ENCODE measurements at places on chromosomes 7 and 10.
A peak's percentile ranks its signal among the peaks of the same experiment; 100 is the strongest.

GRCh38 chr10:114306116-114306973 is 67.3 kb downstream of the VWA2 start:
- DNase-seq = peak; percentile 95

DNA sequence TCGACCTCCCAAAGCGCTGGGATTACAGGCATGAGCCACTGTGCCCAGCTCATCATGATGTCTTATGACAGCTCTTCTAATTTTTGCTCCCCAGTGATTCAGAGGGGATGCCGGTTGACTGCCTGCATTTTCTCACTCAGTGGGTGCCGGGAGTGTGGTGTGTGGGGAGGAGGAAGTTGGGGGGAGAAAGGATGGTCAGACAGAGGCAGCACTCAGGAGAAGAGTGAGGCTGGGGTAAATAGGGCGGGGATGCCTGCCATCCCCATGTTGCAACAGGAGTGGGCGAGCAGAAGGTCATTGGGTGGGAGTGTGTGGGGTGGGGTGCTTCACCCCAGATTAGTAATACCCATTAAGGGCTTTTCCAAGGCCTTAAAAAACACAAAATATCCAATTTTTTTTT is 3.5 kb upstream of the CCL24 start:
- DNase-seq = no peak

GRCh38 chr7:51430480-51431086 is 114.0 kb upstream of the COBL start:
- DNase-seq = peak; percentile 68

DNA sequence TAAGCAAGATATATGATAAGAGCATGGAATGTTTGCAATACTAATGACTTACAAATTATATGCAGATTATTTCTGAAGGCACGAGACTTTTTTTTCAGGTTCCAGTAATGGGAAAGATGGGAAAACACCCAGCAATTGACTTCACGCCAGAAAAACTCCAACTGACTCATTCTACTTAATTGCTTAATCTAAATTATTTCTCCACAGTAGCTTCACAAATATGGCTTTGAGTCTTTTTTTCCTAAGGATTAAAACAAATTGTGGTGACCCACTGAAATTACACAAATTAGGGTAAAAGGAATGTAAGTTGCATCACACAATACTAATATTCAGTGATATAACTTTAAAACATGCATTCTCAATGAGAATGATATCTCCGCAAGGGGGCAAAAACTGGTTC is 138.7 kb downstream of the GNAI1 start:
- no peak for DNase-seq

DNA sequence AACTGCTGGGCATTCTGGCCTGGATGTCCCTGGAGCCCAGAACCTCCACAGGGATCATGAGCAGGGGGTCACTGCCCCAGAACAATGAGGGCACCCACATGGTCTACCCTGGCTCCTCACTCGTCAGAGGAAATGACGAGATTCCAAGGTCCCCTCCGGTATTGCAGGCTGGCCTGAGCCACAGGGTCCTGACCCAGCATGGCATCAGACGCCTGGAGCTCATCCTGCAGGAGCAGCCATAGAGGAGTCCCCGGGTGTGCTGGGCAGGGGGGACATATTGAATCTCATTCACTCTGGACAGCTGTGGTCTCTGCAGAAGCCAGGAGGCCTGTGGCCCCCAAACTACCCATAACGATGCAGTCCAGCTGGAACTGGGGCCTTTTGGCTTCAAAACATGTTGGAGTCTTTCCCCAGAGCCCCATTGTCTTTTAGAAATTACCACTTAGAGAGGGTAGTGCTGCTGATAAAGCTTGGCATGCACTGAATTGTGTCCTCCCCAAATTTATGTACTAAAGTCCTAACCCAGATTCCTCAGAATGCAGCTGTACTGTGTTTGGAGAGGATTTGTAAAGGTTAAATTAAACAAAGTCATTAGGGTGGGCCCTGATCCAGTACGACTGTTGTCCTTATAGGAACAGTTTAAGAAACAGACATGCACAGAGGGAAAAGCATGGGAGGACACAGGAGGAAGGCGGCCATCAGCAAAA is 27.7 kb downstream of the ANXA8 start:
- no peak for DNase-seq

DNA sequence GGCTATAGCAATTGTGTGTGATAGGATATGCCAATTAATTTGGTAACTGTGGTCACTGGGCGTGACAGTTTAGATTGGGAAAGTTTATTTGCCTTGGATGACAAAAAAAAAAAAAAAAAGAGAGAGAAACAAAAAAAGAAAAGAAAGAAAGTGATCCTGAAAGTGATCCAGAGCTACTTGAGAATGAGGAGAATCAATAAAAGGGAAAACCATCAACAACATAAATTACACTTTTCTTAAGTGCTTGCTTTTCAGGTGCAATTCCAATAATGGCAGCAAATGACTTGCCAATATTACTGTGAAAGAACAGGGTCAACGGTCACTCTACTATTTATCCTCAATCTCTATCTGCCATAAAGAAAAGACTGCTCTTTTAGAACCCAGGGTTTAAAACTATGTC is 191.8 kb upstream of the SEMA3C start:
- DNase-seq = no peak

GRCh38 chr7:7099584-7100014 is 82.7 kb upstream of the C1GALT1 start:
- DNase-seq = peak; percentile 96

GRCh38 chr7:76292213-76292573 is 10.3 kb upstream of the HSPB1 start:
- DNase-seq = no peak

- DNase-seq = no peak
Measured at GRCh38 chr7:93146472-93147141, 1.6 kb downstream of the SAMD9L start.

DNA sequence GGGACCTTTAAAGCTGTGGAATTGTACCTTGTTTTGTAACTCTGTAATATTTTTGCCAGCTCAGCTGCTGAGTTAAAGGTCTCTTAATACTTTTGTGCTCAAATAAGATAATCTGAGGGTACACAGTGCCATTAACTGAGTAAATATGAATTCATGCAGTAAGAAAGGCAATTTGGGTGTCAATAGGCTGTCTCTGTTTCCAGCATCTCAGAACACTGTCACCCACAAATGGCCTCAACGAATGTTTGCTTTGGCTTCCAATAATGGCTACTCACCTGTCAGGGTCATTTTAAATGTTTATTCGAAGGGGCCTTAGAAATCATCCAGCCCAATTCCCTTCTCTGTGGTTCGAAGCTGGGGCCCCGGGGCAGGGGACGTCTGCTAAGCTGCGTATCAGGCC is 225.4 kb downstream of the ZMYND11 start:
- DNase-seq = no peak

- DNase-seq = no peak
Measured at GRCh38 chr10:33129141-33129995, 171.3 kb upstream of the ITGB1 start.

- no peak for DNase-seq
Measured at GRCh38 chr7:88500131-88500530, 193.4 kb upstream of the STEAP4 start.

GRCh38 chr10:59382831-59383295 is 20.5 kb upstream of the FAM13C start:
- DNase-seq = no peak

DNA sequence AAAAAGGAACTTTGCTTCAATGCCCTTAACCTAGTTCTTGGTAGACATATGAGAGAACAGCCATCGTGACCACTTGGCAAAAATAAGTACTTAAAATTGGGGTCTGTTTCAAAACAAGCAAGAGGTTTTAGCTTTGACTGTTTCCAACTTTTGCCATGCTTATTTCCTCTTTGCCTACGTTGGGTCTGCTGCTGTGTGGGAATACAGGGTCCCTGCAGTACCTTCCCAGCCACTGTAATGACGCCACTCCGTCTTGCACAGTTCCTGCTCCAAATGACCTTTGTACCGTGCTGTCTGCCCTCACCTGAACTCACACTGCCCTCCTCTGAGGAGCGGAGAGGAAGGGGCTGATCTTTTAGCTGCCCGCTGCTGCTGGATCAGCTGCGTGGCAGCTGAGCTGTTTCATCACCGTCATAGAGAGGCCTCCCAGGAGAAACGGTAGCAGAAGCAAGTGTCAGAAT is 133.1 kb downstream of the MAPK8 start:
- no peak for DNase-seq

- no peak for DNase-seq
Measured at GRCh38 chr7:132076301-132077035, 499.8 kb downstream of the PLXNA4 start.

GRCh38 chr7:105319578-105319977 is 69.1 kb downstream of the SRPK2 start:
- DNase-seq = no peak

GRCh38 chr10:21831986-21832820 is 171.3 kb downstream of the DNAJC1 start:
- no peak for DNase-seq

GRCh38 chr10:68562661-68563570 is 2.8 kb downstream of the TET1 start:
- DNase-seq = no peak

DNA sequence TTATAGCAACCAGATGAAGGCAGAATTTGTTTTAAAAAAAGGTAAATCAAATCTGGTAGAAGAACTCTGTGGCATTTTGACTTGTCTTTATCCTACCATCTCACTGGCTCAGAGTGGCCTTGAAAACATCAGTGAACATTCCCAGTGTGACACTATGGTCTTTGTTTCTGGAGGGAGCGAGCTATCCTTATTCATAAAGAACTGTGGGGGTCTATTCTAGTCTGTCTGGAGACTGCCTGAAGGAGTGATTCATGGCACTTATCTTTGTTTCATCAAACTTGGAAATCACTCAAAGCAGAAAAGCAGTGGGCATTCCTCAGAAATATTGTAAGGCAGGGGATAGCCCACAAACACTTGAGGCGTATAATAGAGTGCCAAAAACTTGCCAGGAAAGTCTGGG is 719.1 kb downstream of the PCDH15 start:
- no peak for DNase-seq

DNA sequence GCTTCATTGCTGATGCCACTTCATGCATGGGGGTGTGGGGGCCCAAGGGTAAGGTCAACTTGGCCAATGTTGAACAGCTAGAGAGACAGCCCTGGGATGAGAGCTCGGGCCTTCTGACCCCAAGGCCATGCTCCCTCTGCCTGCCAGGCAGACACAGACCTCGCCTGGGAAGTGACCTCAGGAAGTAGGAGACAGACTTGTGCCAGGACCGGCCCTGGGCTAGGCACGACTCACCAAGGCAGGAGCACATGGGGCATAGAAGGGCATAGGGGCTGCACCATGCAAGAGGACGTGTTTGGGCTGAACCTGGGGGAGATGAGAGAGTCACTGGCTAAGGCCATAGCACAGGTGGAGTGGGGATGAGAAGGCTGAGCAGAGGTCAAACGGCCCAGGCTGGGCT is 27.1 kb downstream of the ZCCHC24 start:
- no peak for DNase-seq

GRCh38 chr10:53898532-53898931 is 902.5 kb downstream of the PCDH15 start:
- DNase-seq = no peak

DNA sequence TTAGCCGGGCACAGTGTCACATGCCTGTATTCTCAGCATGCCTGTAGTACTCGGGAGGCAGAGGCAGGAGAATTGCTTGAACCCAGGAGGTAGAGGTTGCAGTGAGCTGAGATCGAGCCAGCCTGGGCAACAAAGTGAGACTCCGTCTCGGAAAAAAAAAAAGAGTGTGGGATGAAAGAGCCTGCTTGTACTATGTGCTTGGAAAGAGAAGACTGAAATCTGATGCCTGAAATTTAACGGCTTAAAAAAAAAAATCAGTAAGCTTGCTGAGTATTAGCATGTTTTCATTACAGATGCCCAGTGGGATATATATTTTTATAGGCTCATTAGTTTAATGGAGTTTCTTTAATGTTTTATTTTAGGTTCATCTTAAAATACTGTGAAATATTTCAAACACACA is 4.2 kb downstream of the NT5C2 start:
- DNase-seq = no peak

DNA sequence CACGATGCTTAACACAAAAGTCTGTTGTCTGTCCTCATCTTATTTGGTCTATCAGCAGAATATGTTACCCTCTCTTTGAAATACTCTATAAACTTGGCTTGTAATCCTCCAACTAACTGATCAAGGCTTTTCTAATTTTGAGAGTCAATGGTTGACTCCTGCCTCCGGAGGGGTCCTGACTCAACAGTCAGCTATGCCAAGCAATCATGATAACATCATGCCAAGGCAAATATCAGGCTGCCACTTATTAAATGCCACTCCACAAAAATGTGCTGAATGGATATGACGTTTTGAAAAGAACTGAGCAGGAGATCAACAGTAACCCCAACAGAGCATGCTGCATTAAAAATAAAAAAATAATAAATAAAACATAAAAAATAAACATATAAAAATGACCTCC is 116.1 kb downstream of the PARD3 start:
- no peak for DNase-seq

GRCh38 chr10:102632394-102633111 is 11.7 kb upstream of the TRIM8 start:
- no peak for DNase-seq

DNA sequence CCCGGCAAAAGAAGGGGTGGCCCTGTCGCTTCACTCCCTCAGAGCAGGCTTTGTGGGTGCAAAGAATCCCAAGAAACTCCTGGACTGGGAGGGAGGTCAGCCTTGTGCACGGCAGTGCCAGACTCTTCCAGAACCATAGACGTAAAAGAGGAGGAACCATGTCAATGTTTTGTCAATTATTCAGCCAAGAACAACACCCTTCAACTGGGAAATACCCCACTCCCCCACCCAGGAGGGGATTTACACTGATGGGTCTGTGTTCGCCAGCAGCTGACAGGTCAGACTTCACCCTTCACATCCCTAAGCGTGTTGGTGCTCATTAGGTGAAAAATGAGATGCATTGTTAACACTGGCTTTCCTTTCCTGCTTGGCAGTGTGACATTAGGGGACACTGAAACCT is 116.8 kb upstream of the BMPER start:
- DNase-seq = no peak

DNA sequence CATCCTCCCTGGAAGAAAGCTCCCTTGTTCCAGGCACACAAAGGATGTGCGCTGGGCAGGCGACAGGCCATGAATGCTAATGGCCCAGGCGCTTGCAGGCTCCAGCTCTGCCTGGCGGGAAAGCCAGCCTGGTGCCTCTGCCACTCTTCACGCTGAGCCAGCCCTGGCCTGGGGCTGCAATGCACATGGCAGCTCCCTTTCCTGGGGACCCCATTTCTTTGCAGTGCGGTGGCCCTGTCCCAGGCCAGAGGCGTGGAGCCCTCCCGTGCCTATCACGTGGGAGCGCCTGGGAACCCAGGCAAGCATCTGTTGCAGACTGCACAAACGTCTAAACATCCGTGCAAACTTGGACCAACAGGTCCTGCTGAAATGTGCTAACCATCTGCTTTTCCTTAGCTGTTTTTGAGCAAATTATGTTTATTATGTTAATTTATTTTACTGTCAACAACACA is 152.1 kb upstream of the LYZL2 start:
- DNase-seq = no peak

Measured in SW480 (cell line).